ENCODE measurements at places on chromosomes 12 and 14.

DNA sequence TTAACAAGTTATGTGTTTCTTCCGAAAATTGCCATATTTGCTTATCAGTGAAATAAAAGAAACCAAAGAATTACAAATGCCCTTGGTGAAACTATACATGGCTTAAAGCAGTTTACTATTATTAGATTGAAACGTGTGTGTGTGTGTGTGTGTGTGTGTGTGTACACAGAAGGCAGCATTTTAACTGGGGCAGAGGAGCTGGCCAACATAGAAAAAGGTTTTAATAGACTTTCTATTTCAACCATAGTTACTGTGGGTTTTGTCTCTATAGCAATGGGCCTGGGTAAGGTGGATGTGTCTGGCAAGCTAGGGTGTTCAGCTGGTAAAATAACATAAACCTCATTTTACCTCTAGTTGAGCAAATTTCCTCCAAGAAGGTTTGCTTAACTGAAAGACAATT, 6.5 kb downstream of the PRICKLE1 start:
- DNase-seq: no peak

DNA sequence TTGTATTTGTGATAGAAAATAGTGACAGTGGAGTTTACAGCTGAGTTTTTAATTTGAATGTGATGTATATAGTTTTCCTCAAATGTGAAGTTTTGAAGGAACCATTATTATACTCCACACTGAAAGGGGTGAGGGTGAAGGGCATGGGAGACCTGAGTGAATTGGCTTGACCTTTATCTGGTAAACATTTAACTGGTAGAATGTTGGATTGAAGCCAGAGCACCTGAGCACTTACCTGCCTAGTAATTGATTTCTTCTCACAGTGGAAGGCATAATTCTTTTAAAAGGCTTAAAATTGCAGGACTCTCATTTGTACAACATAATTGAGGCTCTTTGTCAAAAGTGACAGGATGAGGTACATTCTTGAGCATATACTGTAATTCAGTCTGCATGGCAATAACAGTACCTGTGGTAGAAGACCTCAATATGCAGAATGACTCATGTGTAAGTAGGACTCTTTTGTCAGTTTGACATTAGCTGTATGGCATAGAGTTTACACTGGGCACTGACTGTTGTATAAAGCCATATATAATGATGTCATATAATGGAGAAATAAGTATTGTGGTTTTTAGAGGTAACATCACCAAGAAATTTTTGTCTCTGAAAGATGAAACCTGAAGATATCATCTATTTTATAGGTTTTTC, 309.6 kb downstream of the TMTC2 start:
- no peak for DNase-seq

- no peak for DNase-seq
These were observed 73.4 kb downstream of the GAS2L3 start for GRCh38 chr12:100646896-100647295.

GRCh38 chr12:19483727-19484126, 44.4 kb downstream of the AEBP2 start:
- no peak for DNase-seq

DNA sequence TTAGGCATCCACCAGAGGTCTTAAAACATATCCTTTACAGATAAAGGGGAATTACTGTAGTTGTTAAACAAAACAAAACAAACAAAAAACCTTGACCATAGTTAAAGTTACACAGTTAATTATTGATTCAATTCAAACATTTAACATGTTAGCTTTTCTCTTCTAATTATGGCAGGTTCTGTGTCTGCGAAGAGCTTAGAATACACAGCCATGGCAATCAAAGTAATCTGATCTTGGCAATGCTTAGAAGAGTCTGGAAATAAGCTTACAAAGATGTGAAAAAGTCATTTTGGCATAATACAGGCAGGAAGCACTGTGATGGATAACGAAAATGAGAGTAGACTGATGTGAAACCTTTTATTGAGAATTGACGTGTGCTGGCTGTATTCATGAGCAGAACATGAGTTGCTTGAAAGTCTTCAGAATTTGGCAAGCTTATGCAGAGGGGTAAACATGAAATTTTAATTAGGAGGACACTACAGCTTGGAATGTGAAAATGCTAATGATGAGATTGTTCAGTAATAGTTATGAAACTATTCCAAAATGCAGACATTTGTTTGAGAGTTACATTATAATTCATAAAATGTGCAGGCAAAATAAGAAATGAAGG, 629.6 kb downstream of the FSCB start:
- DNase-seq: no peak

DNA sequence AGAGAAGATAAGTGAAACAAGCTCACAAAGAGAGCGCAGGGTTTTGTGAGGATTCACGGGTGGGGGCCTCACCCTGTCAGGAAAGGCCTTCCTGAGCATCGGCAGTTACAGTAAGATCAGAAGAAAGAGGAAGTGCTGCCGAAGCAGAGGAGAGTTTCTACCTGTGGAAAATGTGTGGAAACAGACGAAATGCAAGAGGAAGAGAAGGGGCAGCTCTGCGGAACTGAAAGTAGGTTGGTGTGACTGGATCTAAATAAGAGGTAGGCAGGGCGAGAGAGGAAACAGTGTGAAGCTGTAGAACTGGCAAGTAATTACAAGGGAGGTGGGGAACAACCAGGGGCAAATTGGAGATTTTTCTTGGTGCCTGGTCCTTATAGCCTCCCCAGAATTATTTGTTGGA, 2.6 kb downstream of the GPR68 start:
- no peak for DNase-seq
